CD4-positive, alpha-beta T cell treated with Interferon alpha-2 for 1 hour (primary cell): ENCODE measurements at places on chromosomes 2 and 18.

DNA sequence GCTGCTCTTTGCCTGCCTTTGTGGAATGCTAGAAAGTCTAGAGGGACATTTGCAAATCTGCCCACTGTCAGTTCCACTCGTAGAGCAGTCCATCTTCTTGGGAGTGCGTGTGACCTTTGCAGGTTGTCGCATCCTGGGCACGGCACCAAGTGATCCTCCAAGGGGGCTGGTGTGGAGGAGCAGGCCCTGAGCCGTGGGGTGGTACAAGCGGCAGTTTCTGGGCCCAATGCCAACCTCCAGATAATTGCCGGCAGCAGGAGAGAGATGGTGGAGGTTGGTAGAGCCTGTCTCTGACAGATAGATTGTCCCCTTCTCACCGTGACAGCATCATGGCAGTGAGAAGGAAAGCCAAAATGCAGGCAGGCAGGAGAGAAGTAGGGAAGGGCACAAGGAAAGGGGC, 150.7 kb upstream of the SLC14A2 start:
- no peak for DNase-seq

GRCh38 chr2:46318579-46319460, 21.6 kb downstream of the EPAS1 start:
- DNase-seq = no peak

DNA sequence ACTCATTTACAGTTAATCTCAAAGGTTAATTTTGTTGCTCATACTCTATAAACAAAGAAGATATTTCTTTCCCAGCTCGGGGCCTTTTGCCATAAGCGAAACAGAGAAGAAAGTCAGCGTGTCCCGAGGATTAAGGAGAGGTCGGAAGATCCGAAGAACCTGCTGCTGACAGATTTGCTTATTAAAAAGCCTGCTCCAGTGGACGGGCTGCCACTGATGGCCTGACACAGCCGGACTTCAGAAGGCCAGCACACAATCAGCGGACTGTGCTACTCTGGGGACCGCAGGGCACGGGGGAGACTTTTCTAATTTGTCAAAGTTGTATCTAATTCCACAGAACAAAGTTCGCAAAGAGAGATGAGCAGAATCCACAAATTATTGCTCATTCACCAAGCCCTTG, 315.4 kb downstream of the ETAA1 start:
- no peak for DNase-seq

- DNase-seq = no peak
Observed at GRCh38 chr2:52452201-52452600, 1315.4 kb upstream of the CHAC2 start.

DNA sequence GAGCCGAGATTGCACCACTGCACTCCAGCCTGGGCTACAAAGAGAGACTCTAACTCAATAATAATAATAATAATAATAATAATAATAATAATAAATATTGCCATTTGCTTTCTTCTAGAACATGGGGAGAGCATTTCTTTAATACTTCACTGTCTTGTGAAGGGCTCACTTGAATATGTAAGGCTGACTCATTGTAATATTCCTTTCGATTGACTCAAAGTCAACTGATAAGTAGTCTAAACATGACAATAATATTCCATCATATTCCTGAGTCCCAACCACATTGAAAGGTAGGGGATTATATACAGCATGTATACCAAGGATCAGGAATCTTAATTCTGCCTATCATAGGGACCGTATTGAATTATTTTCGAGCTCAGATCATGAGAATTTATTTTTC, 949.2 kb downstream of the DSC3 start:
- no peak for DNase-seq
